ENCODE measurements at places on chromosomes 7 and 10.

DNA sequence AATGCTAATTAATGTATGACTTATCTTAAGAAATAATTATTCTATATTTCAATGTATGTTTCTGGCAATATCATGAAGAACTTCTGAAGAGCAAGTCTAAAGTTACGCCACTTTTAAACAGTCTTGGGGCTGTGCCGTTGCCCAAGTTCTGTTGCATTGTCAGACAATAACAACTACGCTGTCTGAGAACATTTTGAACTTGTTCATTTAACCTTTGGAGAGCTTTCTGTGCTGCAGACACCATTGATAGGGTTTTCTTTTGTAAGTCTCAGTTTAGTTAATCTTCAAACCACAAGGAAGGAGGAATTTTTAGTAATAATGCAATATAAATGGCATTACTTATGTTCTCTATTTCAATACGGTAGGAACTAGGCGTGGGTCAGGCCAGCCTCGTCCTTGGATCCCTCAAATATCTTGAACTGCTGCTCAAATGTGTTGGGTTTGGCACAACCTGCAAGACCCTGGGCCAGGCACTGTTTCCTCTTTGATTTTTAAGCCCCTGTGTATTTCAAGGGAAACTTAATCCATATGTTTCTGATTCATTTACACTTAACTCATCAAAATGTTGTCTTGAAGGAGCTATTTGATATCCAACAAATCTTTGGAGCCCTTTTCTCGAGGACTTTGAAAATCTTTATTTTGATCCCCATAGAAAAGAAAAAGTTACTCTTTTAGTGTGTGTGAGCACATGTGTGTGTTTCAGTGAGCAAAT, 215.5 kb downstream of the INHBA start:
- DNase-seq = no peak

GRCh38 chr10:123878666-123879303, 12.8 kb downstream of the CPXM2 start:
- DNase-seq = no peak

DNA sequence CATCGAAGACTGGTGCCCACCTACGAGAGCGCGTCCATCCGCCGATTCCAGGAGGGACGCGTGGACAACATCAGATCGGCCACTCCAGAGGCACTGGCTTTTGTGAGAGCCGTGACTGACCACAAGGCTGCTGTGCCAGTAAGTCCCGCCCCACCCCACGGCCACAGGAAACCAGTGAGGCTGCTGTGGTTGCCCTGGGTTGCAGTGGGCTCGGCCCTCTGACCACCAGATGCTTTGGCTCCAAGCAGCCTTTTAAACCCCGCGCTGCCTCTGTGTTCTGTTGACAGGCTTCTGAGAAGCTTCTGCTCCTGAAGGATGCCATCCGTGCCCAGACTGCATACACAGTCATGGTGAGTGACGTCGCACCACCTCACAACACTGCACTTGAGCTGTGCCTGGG, 24.4 kb upstream of the C10orf53 start:
- peak; percentile 55 for DNase-seq

- no peak for DNase-seq
Measured at GRCh38 chr7:91054374-91054773, 209.9 kb upstream of the FZD1 start.

DNA sequence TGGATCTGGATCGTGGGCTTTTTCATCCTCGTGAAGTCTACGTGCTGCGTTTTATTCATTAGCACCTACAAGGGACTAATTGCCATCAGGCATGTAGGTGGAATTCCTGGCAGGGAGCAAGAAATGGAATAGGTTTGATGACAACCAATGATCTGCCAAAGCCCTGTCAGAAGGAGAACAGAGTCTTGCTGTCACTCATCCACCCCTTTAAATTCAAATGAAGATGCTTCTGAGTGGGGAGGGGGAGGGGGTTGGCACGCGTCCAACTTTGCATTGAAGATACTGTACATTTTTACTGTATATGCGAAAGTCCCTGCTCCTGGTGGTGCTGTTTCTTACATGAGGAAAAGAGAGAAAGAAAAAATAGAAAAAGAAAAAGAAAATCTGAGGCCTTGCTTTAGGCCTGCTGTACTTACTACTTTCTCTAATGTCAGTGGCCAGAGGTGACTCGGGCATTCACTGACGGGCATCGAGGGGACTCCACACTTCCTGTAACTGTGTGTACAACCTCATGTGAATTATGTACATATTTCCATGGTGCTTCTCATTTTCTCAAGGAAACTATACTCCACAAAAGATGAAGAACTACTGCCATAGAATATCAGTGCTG, 569.1 kb downstream of the INHBA start:
- no peak for DNase-seq

Measured in aorta (tissue), 5 donors.